Left lobe of liver (tissue), 2 donors: ENCODE measurements at places on chromosomes 3 and 15. TPM values are rescaled to one million over a fixed set of nuclear protein-coding genes. Genes with fewer than 3 reads are reported as not detected.

DNA sequence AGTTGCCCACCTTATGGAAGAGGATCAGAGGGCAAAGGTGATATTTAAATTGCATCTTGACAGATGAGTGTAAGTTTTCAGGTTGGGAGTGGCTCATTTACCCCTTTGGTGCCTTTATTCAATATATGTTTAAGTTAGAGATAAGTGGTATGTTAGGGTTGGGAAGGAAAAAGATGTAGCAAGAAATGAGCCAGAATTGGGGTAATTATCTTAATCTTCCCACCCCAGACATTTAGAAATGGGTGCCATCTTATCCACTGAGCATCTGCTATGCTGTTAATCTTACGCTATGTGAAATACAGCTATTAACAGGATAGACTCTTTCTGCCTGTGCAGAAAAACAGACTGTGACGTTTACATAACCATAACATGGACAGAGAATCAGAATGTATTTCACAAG is 6.3 kb downstream of the CMTM7 start:
- no peak for DNase-seq

DNA sequence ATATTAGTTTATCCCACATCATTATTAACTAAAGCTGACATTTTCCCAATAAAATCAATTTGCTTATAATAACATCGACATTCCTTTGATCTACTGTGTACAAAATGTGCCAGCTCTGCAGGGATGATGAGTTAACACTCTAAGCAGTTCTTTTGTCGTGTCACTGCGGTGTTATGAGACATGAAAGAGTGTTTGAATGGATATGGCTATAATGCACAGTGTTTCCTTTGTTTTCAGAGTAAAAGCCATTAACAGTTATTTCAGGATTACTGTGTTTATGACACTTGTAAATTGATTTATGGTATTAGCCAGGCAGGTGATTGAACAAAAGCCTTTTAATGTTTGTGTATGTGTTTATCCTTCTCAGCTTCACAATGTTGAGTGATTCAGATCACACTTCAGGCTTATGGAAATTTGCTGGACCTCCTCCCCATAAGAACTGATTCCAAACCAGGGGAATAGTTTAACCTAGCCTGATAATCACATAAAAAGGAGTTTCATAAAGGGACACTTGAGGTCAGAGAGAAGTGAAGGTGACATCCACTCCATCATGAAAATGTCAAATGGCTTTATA is 115.7 kb downstream of the CHL1 start:
- no peak for DNase-seq

CLSTN2 gene
- total RNA-seq = 1.9 TPM

- no peak for DNase-seq
Observed at GRCh38 chr3:143910756-143911155, 60.9 kb upstream of the DIPK2A start.

- no peak for DNase-seq
Observed at GRCh38 chr3:56193519-56193918, 274.7 kb downstream of the ERC2 start.

DNA sequence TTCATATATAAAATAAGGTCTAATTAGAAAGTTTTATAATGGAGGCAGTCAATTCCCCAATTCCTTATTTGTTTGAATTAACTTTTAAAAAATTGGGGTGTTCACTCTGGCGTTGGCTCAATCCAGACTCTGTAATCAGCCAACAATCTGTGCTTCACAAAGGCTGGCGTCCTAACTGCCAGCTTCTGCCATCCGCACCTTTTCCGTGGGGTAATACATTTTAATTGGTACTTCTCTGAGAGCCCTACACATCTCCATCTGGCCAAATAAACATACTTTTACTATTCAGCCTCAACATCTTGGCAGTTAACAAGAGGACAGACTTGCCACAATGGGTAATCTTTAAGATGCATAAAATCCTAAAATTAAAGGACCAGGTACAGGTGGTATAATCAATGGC is 125.2 kb upstream of the CCNL1 start:
- no peak for DNase-seq

GRCh38 chr15:57947781-57948180 is 117.7 kb downstream of the ALDH1A2 start:
- DNase-seq = no peak

DNA sequence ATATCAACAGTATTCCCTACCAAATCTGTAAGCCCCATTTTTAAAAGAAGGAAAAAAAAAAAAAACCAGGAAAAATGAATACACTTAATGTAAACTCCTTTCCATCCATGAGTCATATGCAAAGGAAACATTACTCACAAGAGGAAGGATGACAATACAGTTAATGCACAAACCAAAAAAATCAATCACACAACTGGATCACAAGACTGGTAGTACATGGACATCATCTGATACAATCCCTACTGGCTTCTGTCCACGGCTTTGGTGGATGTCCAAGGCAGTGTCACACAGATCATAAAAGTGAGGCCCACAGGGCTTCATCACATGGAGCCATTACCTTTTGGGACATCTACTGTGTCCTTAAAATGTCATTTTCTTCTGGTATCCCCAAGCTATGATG is 44.0 kb downstream of the SUCLG2 start:
- DNase-seq = no peak

- no peak for DNase-seq
Observed at GRCh38 chr3:15339786-15340215, 7.4 kb upstream of the SH3BP5 start.

- no peak for DNase-seq
Observed at GRCh38 chr15:70597056-70597603, 166.2 kb downstream of the UACA start.

GRCh38 chr3:74537164-74537563 is 77.3 kb downstream of the CNTN3 start:
- no peak for DNase-seq

- DNase-seq = no peak
Observed at GRCh38 chr15:34213690-34214089, 3.8 kb upstream of the KATNBL1 start.

DNA sequence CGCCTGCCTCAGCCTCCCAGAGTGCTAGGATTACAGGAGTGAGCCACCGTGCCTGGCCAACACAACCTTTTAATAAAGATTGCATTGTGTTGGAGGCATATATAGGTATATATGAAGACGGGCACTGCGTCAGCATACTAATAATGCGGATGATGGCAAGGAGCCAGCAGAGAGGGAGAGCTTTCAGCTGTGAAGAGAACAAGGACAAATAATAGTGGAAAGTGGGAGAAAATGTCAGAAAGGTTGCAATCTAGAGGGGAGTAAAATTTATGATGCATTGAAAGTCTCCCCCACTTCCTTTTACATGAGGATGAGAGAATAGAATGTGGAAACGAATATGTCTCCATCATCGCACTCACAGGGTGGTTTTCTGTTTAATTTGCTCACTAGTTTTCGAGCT is 170.5 kb upstream of the TBL1XR1 start:
- no peak for DNase-seq

PROS1 gene
- 147 TPM for total RNA-seq

DNA sequence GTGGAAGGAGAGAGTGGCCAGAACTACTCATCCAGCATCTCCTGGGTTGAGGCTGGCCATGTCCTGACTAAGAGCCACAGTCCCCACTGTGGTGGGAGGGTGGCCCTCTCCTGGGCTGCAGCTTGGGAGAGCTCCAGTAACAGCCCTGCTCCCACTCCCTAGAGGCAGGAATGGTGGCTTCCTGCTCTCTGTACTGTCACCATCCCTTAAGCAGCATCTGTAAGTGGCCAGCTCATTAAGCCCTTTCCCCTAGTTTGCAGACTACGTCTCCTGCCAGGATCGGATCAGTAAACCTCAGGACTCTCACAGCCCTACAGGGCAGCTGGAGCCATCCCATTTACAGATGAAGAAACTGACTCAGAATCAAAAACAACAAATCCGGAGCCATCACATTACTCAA is 30.5 kb downstream of the DNAJB8 start:
- no peak for DNase-seq

GRK7 gene
- not detected for total RNA-seq
